ENCODE measurements at places on chromosomes 16 and 17. TPM values are rescaled to one million over a fixed set of nuclear protein-coding genes. Genes with fewer than 3 reads are reported as not detected.

The CACNG5 gene
- total RNA-seq: not detected

The PRSS8 gene
- total RNA-seq: not detected

The GRIN2A gene
- not detected for total RNA-seq

The KRT25 gene
- total RNA-seq: not detected
